Ascending aorta (tissue), 2 donors: ENCODE measurements at places on chromosomes 12 and 14.

- DNase-seq, result no peak
- no peak overlapping the region for H3K4me3 ChIP-seq
- H3K27me3 ChIP-seq, result no peaks in the 10 kb centered on the region
- H3K27ac ChIP-seq, result peak overlapping the region; percentile 67
- peaks cover 26% of the 10 kb centered on the region for H3K36me3 ChIP-seq
These were observed 9.7 kb downstream of the MLXIP start for GRCh38 chr12:122088179-122088810.

DNA sequence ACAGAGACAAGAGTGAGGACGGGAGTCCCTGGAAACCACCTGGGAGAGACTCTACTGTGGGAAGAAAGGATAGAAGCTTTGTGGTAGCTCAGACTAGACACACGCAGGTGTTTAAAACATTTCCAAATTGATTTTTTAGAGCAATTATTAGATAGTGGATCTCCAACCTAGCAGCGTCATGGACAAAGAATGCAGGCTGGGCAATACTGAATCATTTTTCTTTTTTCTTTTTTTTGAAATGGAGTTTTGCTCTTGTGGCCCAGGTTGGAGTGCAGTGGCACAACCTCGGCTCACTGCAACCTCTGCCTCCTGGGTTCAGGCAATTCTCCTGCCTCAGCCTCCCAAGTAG, 13.1 kb downstream of the GPR132 start:
- no peak overlapping the region for H3K27ac ChIP-seq
- no peaks in the 10 kb centered on the region for H3K36me3 ChIP-seq
- no peaks in the 10 kb centered on the region for H3K27me3 ChIP-seq
- DNase-seq, result no peak
- H3K4me1 ChIP-seq, result no peaks in the 10 kb centered on the region

- DNase-seq, result no peak
- no peak overlapping the region for H3K27ac ChIP-seq
- H3K4me1 ChIP-seq, result no peaks in the 10 kb centered on the region
These were observed 283.9 kb downstream of the TMTC2 start for GRCh38 chr12:82970614-82971013.

DNA sequence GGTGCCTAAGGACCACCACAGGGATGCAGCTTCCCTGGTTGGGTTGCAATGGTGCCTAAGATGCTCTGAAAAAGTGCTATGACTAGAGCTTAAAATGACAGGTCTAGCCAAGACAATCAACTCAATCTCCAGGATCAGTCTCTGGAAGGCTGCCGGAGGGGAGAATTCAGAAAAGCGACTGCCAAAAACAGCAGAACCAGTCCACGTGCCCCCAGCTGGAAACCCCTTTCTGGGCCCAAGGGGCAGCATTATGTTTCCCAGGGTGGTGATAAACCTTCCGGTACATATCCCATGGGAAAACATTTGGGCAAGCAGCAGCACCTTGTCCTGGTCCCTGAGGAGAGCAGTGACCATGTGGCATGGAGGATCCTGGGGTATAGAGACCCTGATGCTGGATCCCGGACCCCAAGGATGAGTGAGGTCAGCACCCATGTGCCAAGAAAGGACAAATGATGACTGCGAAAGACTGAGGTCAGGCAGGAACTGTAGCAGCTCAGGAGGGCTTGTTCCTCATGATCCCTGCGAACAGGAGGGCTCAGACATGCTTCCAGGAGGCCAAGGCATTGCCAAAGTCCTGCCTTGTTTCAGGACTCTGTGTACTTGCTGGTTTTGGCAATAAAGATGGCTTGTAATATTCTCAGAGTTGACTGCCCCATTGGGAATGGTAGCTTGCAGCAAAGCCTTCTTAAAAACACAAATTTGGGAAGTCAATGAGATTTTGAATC, 49.9 kb upstream of the LTBP2 start:
- peak; percentile 58 for DNase-seq
- H3K36me3 ChIP-seq, result peaks cover 22% of the 10 kb centered on the region
- H3K4me3 ChIP-seq, result no peak overlapping the region
- H3K27ac ChIP-seq, result peak overlapping the region; percentile 88
- H3K4me1 ChIP-seq, result peaks cover 27% of the 10 kb centered on the region

GRCh38 chr14:101171650-101172049, 268.1 kb upstream of the RTL1 start:
- no peaks in the 10 kb centered on the region for H3K4me1 ChIP-seq
- no peaks in the 10 kb centered on the region for H3K27me3 ChIP-seq
- no peak for DNase-seq
- H3K27ac ChIP-seq, result no peak overlapping the region
- no peaks in the 10 kb centered on the region for H3K36me3 ChIP-seq

DNA sequence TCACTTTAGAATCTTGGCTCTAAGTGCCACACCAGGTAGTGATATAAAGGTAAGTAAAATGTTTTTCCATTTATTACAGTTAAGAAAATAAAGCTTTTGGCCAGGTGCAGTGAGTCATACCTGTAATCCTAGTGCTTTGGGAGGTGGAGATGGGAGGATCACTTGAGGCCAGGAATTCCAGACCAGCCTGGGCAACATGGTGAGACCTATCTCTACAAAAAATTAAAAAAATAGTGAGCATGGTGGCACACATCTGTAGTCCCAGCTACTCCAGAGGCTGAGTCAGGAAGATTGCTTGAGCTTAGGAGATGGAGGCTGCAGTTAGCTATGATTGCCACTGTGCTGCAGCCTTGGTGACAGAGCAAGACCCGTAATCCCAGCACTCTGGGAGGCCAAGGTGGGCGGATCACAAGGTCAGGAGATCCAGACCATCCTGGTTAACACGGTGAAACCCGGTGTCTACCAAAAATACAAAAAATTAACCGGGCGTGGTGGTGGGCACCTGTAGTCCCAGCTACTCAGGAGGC, 5.0 kb downstream of the FANCM start:
- no peak for DNase-seq
- peaks cover 15% of the 10 kb centered on the region for H3K4me1 ChIP-seq
- no peak overlapping the region for H3K27ac ChIP-seq
- no peak overlapping the region for H3K4me3 ChIP-seq

DNA sequence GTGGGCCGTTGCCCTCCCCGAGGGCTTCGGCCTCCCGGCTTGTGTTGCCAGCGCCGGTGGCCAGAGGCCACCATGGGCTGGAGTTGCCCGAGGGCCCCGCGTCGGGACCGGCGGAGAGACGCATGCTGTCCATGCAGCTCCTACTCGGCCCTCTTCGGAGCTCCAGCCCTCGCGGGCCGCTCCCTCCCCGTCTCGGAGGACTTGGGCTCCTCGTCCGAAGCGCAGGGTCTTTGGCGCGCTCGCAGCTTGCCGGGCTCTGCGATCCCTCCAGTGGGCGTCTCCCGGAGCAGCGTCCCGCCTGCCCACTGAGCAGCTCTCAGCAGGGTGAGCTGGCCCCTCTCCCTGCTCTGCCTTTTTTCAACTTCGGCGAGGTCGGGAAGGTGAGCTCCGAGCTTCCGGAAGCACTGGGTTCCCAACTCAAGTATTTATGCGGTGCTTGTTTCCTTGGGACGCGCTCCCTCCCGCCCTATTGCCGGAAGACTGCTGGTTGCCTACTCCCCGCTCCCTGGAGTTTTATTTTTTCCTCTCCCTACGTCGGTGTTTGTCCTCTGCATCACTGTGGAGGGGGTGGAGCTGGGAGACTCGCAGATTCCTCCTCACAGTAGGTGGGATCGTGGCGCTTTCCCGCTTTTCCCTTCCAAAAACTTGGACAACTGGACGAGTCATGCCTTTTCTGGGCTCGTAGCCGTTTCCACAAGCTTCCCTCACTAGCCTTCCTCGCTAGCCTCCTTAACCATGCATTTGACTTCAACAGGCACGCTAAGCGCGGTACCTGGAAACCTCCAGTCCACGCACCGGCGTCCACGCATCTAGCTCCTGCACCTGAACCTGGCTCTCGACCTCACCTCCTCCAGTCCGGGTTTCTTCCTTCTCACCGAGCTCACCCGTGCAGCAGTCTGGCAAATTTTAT, at the start of gene AVPR1A:
TSS of gene AVPR1A (minus strand) at position 489 of the 910 bp plus-strand sequence. CDS start at position 124, 365 bp downstream.
- H3K36me3 ChIP-seq, result no peaks in the 10 kb centered on the region
- peak within 1 kb of the TSS; percentile 64 for H3K4me3 ChIP-seq
- no peak within 1 kb of the TSS for H3K27ac ChIP-seq
- H3K4me1 ChIP-seq, result no peaks in the 10 kb centered on the region

DNA sequence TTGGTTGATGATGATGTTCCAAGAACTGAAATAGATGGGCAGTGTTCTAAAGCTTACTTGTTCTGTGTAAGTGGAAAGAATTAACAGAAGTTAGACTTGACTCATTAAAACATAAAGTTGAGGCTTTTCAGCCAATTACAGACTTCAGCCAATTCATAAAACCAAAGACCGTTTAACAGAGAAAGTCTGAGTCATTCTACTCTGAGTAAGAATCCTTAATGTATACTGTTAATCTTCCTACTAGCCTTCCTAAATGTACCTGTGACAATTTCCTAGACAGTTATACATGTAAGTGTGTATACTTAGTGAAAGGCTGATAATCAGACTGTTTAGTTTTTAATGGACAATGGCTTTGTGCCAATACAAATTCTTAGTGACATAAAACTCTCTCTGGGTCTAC, 681.0 kb downstream of the RPL10L start:
- H3K27ac ChIP-seq, result no peak overlapping the region
- DNase-seq, result no peak
- no peak overlapping the region for H3K4me3 ChIP-seq
- no peaks in the 10 kb centered on the region for H3K4me1 ChIP-seq
- H3K36me3 ChIP-seq, result no peaks in the 10 kb centered on the region

DNA sequence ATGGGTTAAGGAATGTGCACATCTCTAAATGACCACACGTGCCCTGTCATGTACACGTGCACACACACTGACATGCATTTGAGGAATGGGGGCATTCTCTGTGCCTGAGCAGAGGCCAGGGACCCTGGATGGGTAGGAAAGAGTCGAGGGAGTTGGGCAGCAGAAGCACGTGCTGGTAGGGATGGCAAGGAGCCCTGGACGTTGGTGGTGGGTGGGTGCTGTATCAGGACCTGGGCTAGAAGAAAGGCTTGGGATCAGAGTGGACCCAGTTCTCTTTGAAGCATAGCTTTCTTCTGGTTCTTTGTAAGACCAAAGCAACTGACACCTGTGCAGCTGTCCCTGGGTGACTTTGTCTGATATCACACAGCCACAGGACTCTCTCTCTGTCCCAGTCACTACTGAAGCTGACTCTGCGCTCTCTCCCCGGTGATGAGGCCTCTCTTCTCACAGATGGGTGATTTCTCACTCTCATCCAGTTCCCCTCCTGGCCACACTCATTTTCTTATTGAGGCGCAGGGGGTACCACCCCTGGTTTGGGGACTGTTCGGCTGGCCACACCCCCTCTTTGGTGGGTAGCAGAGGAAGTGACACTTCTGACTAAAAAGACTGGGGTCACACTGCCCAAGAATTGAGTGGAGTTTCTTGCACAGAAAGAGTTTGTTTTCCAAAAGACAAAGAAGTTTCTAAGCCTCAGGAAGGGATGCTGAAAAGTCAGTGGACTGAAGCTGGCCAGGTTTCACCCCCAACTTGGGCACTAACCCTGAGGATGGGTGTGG, 171.7 kb upstream of the RTL1 start:
- H3K36me3 ChIP-seq, result no peaks in the 10 kb centered on the region
- peaks cover 10% of the 10 kb centered on the region for H3K27me3 ChIP-seq
- DNase-seq, result peak; percentile 35
- no peak overlapping the region for H3K27ac ChIP-seq

DNA sequence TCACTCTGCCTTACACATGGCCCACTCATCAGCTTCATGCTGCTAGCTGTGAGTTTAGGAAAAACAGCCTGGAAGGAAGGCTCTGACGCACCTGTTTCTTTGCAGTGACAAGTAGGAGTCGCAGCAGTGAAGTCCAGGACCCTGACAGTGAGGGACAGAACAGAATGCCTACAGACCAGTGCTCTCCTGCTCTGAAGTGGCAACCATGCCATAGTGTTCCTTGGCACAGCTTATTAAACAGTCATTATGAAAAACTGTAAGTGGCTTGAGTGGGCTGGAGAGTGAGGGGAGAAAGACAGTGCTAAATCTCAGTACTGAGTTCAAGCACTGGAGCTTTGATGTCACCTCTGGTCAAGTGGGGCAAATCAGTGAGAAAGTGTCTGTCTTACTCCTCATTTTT, 61.7 kb downstream of the MYRFL start:
- H3K4me1 ChIP-seq, result no peaks in the 10 kb centered on the region

DNA sequence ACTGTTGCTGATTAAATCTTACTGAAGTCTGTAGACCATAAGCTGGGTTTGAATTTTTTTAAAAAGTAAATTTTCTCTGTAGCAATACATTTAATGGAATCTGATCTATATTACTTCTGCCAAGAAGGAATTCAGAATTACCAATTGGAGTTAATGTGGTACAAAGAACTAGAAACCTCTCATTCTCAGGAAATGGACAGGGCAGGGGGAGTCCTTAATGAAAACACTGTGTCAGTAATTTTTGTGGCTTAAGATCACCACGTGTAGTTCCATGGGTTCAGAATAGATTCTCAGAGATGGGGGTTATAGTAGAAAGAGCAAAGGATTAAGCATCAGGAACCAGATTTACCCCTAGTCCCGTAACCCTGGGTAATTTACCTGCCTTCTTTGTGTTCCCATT, 30.3 kb downstream of the FBXL14 start:
- H3K27ac ChIP-seq, result no peak overlapping the region
- DNase-seq, result no peak
- H3K27me3 ChIP-seq, result no peaks in the 10 kb centered on the region
- no peak overlapping the region for H3K4me3 ChIP-seq
- H3K4me1 ChIP-seq, result no peaks in the 10 kb centered on the region

DNA sequence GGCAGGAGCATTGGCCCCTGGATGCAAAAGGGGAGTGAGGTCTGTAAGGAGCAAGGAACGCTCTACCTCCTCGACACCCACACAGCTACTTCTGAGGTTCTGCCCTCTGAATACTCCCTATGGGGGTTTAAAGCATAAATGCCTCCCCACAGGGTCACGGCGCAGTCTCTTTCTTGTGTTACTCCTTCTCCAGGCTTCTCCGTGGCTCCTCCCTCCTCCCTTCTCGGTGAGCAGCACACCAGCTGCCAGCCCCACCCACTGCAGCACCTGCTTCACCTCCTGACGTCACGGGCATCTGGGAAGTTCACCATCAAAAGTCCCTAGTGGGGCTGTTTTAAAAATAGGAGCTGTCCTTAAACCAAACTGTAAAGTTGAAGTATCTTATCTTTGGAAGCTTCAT, 67.3 kb downstream of the SPTB start:
- no peak overlapping the region for H3K4me3 ChIP-seq
- peak overlapping the region; percentile 20 for H3K27ac ChIP-seq
- peaks cover 13% of the 10 kb centered on the region for H3K4me1 ChIP-seq
- no peaks in the 10 kb centered on the region for H3K27me3 ChIP-seq

DNA sequence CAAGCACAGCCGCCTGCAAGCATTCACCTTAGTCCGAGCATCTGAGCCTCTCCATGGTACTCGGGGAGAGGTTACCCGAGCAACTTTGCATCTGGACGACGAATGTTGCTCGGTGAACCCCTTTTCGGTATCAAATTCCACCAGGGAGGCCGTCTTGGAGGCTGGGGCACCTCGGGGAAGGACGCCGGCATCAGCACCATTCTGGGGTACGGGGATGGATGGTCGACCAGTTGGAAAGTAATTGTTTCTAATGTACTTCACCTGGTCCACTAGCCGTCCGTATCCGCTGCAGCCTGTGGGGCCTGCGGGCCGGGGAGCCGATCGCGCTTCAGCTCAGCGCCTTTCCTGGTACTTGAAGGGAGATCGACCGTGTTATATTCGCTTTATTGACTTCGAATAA, 161.7 kb upstream of the RTL1 start:
- H3K4me3 ChIP-seq, result no peak overlapping the region
- peak; percentile 5 for DNase-seq
- no peaks in the 10 kb centered on the region for H3K27me3 ChIP-seq
- H3K4me1 ChIP-seq, result no peaks in the 10 kb centered on the region
- no peaks in the 10 kb centered on the region for H3K36me3 ChIP-seq
